ENCODE measurements at places on chromosomes 11 and 22.

DNA sequence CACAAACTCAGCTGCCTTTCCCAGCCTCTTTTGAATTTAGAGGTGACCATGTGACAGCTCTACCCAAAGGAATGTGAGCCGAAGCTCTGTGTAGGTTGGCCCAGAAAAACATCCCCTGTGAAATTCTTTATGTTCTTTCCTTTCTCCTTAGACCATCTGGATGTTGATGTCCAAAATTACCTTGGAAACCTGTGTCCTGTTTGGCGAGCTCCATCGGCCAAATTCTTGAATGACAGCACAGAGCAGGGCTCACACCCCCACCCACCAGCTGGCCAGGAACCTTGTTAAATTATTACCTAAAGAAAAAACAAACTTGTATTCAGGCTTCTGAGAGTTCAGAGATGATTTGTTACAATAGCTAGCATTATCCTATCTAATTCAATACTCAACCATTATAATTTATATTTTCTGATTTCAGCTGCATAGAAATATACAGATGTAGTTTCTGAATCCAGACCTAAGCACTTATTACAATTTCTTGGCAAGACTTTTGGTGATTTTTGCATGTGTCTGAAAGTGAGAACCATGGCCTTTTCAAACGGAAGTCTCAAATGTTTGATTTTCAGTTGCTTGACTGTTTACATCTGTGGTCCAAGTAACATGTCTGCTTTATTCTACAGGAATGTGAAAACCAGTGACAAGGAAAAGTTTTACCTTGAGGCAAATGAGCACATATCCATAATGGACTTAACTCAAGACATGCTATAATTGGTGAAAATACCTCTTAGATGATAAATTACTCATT lies 554.2 kb downstream of the NTM start:
- no peak overlapping the region for H3K27ac ChIP-seq
- H3K27me3 ChIP-seq: no peaks in the 10 kb centered on the region
- H3K36me3 ChIP-seq: no peaks in the 10 kb centered on the region
- peaks cover 5% of the 10 kb centered on the region for H3K4me1 ChIP-seq
- no peak overlapping the region for H3K4me3 ChIP-seq
- no peak for DNase-seq

- no peak overlapping the region for H3K27ac ChIP-seq
- no peaks in the 10 kb centered on the region for H3K27me3 ChIP-seq
- no peak overlapping the region for H3K4me3 ChIP-seq
These were observed 9.4 kb downstream of the UBQLN3 start for GRCh38 chr11:5500393-5500801.

DNA sequence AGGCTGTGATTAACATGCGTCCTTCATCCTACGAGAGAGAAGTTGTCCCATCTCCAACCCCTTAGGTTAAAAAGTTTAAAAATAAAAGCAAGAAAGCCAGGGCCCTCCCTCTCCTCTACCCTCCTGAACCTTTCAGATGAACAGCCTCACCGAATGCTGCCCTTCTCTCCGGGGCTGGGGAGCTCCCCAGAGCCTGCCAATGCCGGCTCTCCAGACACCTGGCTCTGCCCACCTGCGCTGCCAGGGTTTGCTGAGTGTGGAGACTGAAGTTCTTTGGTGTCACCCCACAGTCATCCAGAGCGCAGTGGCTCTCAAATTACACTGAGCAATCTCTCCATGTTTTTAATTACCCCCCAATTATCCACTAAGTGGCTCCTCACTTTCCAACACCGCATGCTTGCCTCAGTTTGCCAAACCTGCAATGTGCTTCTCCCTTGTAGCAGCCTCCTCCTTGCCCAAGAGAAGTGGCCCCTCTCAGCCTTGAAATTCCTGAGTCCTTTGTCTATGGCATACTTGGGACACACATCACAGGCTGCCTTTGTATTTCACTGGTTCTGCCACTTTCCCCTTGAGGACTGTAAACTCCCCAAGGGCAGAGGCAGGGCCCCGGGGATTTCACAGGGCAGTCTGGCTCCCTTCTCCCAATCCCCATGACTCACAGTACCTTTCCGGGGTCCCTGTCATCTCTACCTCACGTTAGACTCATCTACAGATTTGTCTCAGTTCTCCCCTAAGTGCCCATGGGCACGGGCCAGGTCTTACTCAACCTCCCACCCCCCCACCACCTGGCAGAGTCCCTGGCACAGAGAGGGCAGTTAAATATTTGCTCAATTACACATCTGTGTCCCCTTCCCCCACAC lies 2.0 kb downstream of the MYH9 start:
- peak overlapping the region; percentile 96 for H3K27ac ChIP-seq
- H3K27me3 ChIP-seq: peaks cover 12% of the 10 kb centered on the region
- peaks cover 35% of the 10 kb centered on the region for H3K4me1 ChIP-seq
- DNase-seq: no peak
- H3K4me3 ChIP-seq: peak overlapping the region; percentile 98
- H3K36me3 ChIP-seq: peaks cover 18% of the 10 kb centered on the region

- no peak for DNase-seq
- H3K4me1 ChIP-seq: no peaks in the 10 kb centered on the region
- no peaks in the 10 kb centered on the region for H3K27me3 ChIP-seq
- no peak overlapping the region for H3K27ac ChIP-seq
- no peaks in the 10 kb centered on the region for H3K36me3 ChIP-seq
These were observed 590.3 kb upstream of the TENM4 start for GRCh38 chr11:80031014-80031600.

GRCh38 chr11:126394036-126394435 lies 38.5 kb downstream of the ST3GAL4 start:
- no peak overlapping the region for H3K27ac ChIP-seq
- H3K36me3 ChIP-seq: peaks cover 2% of the 10 kb centered on the region
- peaks cover 21% of the 10 kb centered on the region for H3K4me1 ChIP-seq
- no peak for DNase-seq

DNA sequence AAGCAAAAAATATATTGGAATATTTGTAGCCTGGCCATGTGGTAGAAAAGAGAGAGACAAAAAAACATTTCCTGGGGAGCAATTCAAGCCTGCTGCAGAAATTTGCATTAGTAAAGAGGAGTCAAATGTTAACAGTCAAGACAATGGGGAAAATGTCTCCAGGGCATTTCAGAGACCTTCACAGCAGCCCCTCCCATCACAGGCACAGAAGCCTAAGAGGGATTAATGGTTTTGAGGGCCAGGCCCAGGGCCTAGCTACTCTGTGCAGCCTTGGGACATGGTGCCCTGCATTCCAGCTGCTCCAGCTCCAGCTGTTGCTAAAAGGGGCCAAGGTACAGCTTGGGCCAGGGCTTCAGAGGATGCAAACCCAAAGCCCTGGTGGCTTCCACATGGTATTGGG lies 46.8 kb downstream of the PGR start:
- no peaks in the 10 kb centered on the region for H3K4me1 ChIP-seq
- DNase-seq: no peak
- peaks cover 4% of the 10 kb centered on the region for H3K36me3 ChIP-seq
- H3K27ac ChIP-seq: no peak overlapping the region
- H3K4me3 ChIP-seq: no peak overlapping the region

GRCh38 chr11:90241414-90241813 lies 18.6 kb upstream of the CHORDC1 start:
- H3K4me1 ChIP-seq: peaks cover 16% of the 10 kb centered on the region
- H3K36me3 ChIP-seq: no peaks in the 10 kb centered on the region
- no peak overlapping the region for H3K27ac ChIP-seq
- no peak for DNase-seq
- H3K27me3 ChIP-seq: peaks cover 3% of the 10 kb centered on the region

DNA sequence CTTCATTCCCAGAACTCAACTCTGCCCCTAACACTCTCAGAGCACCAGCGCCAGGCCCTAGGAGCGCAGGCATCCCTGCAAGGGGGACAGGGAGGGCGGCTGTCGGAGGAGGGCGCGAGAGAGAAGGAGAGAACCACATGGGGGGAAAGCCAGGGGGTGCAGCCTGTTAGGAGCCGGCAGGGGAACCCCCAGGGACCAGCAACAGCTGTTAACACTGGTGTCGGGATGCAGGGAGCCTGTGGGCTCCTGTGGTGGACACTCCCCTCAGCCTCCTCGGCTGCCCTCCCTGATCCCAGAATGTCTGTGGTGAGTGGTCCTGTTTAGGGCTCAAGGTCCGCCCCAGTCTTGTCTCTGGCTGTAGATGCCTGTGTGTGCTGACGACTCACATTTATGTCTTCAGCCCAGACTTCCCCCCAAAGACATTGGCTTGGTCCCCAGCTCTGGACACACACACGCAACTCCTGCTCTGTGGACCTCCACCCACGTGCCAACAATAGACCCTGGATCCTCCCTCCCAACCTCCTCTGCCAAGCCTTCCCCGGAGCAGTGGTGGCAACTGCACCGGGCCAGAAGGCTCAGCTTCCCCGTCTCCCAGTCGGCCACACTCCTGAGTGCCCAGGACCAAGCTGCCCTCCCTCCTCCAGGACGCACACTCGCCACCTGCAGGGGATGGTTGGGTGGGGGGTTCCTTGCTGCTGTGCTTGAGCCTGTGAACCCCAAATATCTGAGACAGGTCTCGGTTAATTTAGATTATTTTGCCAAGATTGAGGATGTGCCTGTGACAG lies 817 bp upstream of the IFITM5 start:
- H3K4me3 ChIP-seq: no peak overlapping the region
- H3K4me1 ChIP-seq: peaks cover 5% of the 10 kb centered on the region
- DNase-seq: no peak
- H3K27me3 ChIP-seq: peaks cover 2% of the 10 kb centered on the region
- peaks cover 6% of the 10 kb centered on the region for H3K36me3 ChIP-seq

DNA sequence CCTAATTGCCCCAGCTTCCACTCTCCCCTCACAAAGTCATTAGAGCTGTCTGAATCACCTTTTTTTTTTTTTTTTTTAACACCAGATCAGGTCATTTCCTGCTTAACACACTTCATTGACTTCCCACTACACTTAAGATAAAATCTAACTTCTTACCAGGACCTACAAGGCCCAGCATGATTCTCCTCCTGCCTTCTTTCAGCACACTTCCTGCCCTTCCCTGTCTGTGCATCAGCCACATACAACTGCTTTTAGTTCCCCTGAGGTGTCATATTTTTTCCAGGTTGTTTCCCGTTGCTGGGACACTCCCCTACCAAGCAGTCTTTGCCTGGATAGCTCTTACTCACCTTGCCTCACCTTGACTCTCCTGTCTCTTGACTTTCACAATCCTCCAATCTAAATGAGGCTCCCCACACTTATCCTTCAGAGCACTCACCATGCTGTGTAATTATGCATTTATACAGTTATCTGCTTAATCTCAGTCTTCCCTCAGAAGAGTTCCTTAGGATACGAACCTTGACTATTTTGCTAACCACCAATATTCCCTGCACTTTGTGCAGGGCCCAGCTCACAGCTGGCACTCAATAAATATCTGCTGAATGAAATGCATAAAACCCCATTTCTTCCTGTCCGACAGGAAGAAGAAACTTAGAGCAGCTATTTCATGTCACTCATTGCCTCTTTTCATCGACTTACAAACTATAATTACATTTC lies 96.6 kb upstream of the AKIP1 start:
- no peaks in the 10 kb centered on the region for H3K27me3 ChIP-seq
- no peak for DNase-seq
- H3K4me1 ChIP-seq: peaks cover 25% of the 10 kb centered on the region
- peaks cover 9% of the 10 kb centered on the region for H3K36me3 ChIP-seq

DNA sequence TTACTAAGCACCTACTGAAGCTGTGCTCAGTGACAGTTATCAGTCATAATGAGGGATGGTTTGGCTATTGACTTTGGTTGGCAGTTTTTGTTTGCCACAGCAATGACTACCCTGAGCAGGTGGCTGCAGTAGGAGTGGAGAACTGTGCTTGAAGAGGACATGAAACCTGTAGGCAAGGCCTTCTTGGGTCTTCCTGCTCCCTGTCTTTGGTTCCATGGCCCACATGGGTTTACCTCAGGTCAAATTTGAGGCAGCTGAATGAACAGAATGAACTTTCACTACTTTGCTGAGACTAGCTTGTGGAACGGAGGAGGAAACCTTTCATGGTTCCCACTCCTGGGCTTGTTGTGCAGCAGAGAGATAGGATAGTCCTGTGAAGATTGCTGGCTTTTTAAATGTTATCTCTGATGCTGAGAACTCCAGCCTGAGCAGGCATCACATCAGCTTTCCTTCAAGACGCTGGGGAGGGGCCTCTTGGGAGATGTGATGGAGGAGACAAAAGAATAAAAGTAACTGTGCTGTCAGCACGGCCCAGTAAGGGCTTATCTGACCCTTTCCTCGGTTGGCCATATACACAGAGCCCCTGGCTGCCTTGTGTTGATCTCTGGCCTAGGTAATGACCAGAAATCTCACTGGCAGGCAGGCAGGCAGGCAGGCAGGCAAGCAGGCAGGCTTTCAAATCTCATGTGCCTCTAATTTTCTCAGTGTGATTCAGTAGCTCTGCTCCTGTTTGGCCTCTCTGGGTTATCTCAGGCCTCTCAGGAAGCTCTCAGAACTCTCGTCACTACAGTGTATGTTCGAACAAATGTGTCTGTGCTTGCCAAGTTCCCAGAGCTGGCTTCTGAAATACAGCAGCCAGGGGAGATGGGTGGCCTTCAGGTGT lies 12.0 kb downstream of the STIM1 start:
- no peak overlapping the region for H3K4me3 ChIP-seq
- H3K27me3 ChIP-seq: peaks cover 4% of the 10 kb centered on the region
- DNase-seq: no peak
- peak overlapping the region; percentile 6 for H3K27ac ChIP-seq
- H3K4me1 ChIP-seq: peaks cover 12% of the 10 kb centered on the region
- no peaks in the 10 kb centered on the region for H3K36me3 ChIP-seq

DNA sequence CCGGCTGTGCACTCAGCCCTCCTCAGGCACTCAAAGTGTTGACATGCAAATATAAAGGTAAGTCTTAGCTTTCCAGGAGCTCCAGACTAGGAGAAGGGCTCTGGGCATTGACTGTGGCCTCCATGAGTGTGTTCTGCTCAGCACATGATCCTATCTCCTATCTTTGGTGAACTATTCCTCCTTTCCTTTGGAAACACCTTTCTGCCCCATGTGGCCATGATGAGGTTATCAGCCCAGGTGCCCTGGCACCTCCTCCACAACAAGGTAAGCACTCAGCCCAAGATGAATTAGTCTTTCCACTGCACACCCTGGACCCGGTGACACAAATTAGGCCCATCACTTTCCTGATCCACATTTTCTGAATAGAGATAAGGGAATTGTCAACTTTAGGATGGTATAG lies 37.9 kb upstream of the LMO1 start:
- H3K27me3 ChIP-seq: peaks cover 1% of the 10 kb centered on the region
- H3K4me1 ChIP-seq: no peaks in the 10 kb centered on the region
- no peak for DNase-seq
- no peaks in the 10 kb centered on the region for H3K36me3 ChIP-seq

Measured in endothelial cell (in vitro differentiated cells).